Bronchial epithelial cell (primary cell): ENCODE measurements at places on chromosomes 7 and 10.

DNA sequence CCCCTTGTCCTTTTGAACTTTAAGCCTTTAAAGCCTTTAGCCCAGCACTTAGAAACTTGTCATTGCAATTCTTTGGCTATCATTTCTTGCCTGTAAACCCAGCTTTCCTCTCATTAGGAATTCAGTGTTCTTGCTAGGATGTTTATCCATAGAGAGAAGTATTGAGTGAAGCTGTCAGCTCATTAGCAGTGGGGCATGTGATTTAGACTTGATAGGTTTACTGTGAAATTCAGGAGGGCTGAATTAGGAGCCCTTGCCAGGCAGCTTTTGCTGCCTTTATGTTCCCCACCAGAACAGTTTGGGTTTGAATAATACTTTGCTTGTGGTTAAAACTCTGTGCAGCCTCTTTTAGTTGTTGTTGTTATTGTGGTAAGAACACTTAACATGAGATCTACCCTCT is 39.5 kb downstream of the LHFPL3 start:
- no peak for DNase-seq

DNA sequence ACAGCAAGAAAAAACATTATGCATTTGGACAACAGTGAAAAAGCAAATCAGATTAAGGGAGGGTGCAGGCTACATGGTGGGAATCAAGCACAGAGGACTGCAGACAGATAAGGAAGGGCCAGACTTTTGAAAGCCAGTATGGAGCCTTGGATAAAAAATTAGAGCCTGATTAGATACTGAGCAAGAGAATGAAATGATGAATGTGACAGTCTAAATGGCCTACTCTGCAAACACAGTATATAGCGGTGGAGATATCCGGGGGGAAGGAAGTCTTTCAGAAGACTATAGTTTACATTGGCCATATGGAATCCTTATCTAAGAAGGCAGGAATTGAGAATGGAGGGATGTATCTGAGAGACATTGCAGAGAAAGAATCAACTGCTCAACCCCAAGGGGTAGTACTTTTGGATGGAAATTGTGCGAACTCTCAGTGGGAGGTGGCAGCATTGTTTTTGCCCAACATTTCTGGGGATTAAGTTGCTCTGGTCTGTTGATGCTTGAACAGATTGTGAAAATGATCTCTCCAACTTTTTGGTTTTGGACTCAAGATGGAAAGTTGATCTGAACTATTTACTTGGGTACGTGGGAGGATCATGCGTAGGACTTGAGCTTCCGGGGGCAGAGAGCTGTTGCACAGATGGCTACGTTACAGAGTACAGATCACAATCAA is 39.4 kb upstream of the CHCHD3 start:
- no peak for DNase-seq

DNA sequence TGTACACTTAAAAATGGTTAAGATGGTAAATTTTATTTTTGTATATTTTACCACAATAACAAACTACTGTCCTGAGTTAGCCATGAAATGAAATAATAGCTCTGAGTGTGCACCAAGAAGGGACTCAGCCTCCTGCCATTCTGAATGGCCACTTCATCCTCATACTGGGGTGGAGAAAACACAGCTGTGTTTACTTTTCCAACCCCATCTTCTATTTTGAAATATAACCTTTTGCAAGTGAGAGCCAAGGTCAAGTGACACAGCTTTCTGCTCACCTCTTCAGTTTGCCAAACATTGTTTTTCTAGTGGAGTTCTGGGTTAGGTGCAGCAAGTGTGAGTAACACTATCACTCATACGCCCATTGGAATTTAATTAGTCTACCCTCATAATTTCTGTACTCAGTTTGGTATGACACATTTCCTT is 107.4 kb upstream of the GLCCI1 start:
- DNase-seq = peak; percentile 97

DNA sequence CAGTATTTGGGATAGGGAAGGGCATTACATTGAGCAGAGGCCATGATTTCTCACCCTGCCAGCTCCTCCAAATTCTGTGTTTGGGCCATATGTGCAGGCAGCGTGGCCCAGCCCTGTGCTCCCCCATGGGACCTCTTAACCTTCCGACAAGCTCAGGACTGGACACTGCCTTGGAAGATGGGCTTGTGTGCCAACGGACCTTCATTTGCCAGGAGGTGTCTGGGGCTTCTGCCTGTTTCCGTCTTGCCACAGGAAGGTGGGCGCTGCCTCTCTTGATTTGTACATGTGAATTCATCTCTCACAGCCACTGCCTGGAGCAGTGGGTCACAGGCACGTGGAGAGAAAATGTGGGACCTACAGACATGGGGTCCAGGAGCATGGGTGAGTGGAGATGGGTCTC is 272.6 kb downstream of the CCSER2 start:
- DNase-seq = no peak

- no peak for DNase-seq
Observed at GRCh38 chr7:157775021-157775559, 438.3 kb downstream of the DNAJB6 start.

DNA sequence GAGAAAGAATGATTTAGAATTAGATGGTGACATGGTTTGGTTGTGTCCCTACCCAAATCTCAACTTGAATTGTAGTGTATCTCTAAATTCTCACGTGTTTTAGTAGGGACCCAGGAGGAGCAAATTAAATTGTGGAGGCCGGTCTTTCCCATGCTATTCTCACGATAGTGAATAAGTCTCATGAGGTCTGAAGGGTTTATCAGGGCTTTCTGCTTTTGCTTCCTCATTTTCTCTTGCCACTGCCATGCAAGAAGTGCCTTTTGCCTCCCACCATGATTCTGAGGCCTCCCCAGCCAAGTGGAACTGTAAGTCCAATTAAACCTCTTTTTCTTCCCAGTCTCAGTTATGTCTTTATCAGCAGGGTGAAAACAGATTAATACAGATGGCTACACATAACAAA is 167.4 kb upstream of the SVIL start:
- no peak for DNase-seq

- no peak for DNase-seq
Observed at GRCh38 chr7:120951826-120952225, 1.2 kb downstream of the ING3 start.

DNA sequence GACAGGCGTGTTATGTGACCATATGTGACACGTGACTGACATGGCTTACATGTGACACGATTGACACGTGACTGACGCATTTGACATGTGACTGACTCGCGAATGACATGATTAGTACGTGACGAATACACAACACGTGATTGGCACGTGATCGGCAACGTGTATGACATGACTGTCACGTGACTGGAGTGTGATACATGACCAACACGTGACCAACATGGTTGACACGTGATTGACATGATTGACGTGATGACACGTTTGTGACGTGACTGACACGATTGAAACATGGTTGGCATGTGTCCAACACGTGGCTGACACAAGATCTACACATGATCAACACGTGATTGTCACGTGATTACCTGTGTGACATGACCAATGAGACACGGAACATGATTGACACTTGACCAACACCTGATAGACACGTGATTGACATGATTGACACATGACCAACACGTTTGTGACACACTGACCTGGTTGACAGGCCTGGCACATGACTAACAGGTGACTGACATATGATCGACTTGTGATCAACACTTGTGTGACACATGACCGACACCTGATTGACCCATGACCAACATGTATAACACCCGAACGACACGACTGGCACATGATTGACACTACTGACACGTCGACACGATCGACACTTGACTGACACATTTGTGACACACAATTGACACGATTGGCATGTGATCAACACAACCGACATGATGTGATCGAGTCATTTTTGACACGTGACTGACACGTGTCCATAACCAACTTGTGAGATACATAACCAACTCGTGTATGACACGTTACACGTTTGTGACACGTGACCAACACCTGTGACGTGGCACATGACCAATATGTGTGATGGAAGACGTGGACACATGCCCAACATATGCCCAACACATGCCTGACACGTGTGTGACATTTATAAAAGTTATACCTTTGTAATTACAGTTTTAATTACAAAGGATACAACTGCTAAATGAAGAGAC is 21.1 kb downstream of the CRPPA start:
- no peak for DNase-seq

DNA sequence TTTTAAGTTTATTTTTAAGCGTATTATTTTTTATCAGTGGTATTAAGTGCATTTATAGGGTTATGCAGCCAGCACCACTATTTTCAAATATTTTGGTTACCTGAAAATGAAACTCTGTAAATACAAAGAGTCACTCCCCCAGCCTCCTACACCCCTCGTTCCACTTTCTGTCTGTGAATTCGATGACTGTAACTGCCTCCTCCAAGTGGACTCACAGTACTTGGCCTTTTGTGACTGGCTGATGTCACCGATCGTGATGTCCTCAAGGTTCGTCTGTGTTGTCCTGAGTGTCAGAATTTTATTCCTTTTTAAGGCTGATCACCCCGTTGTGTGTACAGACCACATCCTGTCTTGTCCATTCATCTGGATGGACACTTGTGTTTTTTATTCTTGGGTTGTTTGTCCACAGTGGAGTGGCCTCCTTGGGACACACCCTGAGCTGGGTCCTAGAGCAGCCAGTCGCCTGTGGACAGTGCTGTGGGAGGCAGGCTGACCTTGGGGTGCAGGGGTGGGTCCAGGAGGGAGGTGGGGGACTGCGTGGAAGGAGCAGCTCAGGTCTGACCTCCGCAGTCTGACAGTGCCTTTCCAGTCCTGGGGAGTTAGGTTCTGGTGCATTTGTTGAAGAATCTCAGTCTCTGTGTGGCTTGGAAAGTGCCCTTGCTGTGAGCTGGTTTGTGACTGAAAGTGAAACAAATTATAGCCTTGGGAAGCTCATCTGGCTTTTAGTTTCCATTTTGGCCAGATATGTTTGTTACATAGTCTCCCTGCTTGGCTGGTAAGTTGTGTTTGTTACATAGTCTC is 6.9 kb downstream of the MTG1 start:
- DNase-seq = no peak

DNA sequence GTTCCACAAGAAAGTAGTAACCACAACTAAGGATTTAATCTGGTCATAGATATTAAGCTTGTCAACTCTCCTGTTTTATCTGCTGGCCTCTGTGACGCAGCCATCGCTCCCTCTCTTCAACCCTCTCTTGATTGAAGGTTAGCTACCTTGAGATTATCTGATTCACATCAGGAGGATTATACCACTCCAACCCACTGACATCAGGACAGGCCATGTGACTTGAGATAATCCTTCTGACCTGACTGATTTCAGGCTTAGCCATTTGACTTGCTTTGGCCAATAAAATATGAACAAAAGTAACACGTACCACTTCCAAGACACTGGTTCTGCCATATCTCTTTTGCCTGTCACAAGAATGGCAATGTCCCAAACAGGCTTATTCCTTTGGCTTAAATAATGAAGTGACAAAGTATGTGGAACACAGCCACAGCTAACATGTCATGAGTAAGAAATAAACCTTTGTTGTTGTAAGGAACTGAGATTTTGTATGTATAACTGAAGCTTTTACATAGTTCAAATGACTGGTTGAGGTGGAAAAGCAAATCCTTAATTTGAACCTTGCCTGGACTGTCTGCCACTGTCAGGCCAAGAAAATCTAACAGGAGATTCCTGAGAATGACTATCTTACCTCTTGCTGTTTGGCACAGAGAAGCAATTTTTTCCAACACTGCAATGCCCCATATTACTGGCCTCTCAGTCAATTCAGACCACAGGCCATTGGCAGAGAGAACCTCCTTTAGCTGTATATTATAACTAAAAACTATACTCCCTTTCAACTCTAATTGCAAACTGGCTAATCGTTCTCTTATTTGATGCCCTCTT is 13.9 kb downstream of the ZNF438 start:
- DNase-seq = no peak

GRCh38 chr10:2791774-2792443 is 275.4 kb upstream of the PFKP start:
- DNase-seq = no peak

- DNase-seq = peak; percentile 67
Observed at GRCh38 chr7:90629297-90629918, 33.3 kb downstream of the CDK14 start.

DNA sequence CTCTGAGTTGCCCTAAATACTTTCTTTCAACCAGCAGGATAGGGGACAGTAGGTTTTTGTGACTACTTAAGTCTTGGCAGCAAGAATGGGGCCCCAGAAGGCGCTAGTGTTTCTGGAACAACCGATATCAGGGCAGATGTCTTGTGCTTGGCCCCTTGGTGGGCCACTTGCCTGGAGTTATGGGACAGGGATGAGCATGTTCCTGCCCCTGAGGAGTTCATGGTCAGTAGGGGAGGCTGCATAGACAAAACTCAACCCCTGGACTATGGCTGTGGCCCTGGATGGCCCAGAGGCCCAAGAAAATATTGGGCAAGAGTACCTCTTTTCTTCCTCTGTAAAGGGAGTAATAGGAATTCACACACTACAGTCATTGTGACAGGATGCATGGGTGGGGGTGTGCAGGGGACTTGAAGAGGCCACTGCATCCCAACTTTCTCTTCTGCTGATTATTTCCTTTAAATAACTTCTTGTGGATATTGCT is 57.7 kb upstream of the IGFBP3 start:
- DNase-seq = peak; percentile 34

DNA sequence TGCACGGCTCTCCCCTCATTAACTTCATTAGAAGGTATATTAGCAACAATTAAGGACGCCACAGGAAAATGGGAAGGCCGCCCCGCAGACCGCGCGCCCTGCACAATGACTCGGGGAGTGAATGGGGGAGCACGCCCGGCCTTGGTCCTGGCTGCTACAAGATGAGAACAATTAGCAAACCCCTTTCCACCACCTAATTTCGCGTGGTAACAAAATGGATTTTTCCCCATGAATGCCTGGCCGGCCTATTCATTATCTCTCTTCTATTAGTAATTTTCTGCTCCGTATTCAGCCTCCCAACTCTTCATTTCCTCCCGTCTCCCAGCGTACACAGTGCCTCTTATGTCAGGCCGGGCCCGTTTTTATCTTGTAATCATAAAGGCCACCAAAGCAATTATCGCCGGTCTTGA is 346.9 kb downstream of the DNAJB6 start:
- no peak for DNase-seq

DNA sequence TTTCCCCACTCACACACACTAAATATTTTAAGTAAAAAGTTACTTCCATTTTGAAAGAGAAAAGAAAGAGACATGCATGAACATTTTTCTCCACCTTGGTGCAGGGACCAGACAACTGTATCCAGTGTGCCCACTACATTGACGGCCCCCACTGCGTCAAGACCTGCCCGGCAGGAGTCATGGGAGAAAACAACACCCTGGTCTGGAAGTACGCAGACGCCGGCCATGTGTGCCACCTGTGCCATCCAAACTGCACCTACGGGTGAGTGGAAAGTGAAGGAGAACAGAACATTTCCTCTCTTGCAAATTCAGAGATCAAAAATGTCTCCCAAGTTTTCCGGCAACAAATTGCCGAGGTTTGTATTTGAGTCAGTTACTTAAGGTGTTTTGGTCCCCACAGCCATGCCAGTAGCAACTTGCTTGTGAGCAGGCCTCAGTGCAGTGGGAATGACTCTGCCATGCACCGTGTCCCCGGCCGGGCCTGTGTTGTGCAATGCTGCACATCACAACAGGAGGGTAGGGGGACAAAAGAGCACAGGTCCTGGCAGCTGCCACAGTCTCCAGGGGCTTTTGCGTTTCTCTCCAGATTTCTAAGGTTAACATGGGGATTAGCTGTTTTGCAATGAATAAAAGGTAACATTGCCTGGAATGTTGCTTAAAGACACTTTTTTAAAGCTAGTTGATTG is 146.5 kb downstream of the EGFR start:
- no peak for DNase-seq
